ENCODE measurements at places on chromosomes 7 and 10.

- no peak for DNase-seq
Observed at GRCh38 chr7:32941181-32941580, 16.1 kb upstream of the FKBP9 start.

DNA sequence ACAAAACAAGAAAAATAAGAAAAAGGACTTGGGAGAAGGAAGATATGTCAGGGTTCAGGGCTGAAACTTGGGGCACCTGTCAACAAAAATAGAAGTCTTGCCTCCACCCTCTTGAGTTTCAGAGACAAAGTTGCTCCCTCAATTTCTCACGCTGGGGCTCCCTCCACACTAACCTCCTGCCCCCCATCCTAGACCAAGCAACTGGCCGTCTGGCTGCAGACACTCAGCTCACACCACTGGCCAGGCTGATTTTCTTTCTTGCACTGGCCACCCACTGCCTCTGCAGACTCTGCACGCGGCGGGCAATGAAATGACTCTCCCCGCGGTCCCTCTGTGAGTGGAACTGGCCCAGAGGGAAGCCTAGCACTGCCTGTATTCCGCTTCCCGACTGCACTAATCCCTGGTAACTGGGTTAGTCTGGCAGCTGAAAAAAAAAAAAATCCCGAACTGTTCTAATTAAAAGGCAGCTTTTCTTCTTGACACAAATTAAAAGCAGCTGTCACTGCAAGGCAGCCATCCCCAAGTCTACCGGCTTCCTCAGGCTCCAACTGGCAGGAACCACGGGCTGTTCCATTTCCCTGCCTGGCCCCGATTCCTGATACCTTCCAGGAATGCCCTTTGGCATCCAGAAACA is 83.5 kb downstream of the SPDYE5 start:
- peak; percentile 28 for DNase-seq

DNA sequence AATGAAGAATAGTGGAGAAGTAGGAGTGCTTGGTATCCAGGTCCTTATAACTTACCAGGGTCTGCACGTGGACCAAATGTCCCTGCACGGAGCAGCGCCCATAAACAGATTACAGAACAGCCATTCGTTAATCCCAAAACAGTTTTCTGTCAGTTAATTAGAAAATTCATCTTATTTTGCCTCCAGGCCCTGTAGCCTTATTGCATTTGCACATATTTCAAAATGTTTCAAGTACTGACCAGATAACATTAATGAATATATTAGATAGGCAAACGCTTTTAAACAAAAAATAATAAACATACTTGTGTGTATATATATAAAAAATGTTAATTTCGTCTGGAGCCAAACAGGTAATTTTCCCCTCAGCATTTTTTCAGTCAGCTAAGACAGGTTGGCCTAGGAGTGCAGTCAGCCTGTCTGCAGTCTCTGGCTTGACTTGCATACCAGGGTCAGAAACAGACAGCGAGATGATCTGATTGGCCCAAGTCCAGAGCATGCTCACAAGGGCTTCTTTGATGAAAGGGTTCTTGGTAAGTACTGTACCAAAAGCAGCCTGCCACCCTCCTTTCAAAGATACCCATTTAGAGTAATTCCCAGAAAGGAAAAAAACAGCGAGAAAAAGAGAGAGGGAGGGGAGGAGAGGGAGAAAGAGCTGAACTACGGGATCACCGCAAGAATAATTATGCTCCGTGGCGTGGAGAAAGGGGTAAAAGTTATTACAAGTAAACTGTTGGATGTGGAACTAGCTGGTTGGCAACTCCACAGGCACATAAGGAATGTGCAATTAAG is 194.4 kb upstream of the TCF7L2 start:
- no peak for DNase-seq

DNA sequence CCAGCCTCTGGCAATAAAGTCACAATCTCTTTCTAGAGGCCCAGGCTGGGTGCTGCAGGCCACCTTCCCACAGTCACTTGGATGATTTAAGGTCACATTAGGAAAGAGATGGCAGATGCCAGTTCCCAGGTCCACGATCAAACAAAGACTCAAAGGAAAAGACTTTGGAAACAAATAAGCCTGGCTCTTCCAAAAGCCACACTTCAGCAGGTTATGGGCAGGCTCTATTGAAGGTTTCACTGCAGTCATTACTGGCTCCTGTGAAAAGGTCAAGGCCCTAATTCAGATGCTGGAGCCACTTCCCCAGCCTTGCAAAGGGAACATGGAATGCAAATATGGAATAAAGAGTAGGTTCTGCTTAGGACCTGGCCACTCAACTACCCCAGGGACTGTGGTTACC is 104.0 kb upstream of the ZNF32 start:
- DNase-seq, result no peak

- DNase-seq, result no peak
Observed at GRCh38 chr10:61248013-61248412, 205.2 kb downstream of the TMEM26 start.

- no peak for DNase-seq
Observed at GRCh38 chr10:29543715-29544114, 91.1 kb downstream of the SVIL start.

DNA sequence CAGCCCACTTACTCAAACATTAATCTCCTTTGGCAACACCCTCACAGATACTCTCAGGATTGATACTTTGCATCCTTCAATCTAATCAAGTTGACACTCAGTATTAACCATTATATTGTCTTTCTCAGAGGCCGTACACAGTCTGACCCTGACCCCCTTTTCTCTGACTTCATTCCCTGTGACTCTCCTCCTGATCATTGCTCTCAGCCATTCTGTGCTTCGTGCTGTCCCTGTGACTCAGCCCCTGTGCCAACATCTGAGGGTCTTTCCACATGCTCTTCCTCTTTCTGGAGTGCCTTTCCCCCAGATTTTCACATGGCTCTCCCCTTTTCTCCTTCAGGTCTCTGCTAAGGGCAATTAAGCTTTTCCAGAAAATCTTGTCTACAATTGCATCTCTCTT is 289.0 kb upstream of the PHYHIPL start:
- no peak for DNase-seq

- peak; percentile 33 for DNase-seq
Observed at GRCh38 chr7:30559611-30560010, 35.1 kb upstream of the GARS1 start.

DNA sequence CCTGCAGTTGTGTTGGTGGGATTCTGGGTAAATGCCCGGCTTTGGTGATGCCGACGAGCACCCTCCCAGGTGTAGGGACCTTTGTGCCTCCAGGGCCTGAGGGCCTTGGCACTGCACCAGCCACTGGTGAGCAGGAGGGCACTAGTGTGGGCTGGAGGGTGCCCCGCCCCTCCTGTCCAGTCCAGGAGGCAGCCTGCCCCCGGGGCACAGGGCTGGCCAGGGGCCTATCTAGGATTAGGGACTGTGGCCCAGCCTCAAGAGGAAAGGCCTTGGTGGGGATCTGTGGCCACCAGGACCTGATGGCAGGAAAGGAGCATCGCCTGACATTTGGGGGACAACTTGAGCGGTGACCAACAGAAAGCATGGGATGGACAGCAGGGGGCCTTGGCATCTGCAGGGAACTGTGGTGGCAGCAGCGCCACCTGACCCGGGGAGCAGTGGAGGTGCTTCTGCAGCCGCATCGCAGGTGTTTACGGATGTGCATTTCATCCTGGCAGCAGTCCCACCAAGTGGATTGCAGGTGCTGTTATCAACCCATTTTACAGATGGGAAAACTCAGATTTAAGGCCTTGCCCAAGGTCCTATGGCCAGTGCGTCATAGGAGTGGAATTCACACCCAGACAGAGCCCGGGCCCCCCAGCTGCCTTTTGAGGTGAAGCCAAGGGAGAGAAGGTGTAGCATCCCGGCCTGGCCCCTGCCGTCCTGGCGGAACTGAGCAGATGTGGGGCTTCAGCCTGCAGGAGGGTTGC is 11.1 kb downstream of the ZNF316 start:
- DNase-seq, result no peak

- DNase-seq, result no peak
Observed at GRCh38 chr10:33249137-33249536, 85.3 kb downstream of the NRP1 start.

DNA sequence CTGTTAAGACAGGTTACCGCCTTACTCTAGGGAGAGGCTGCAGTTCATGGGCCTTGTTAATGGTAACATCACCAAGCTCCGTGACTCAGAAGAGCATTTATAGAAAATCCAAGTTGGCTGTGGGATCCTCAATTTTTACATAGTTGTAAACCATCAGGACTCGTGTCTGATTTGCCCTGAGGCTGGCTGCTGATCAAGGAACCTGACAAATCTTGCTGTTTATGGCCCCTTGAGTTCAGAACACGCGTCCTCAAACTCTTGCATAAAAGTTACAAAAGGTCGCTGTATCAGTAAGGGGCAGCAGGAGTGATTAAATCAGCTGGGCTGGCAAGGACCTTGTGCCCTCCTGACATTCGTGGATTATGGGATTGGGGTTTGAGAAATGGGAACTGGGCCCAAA is 4.6 kb downstream of the SLC13A4 start:
- DNase-seq, result no peak

DNA sequence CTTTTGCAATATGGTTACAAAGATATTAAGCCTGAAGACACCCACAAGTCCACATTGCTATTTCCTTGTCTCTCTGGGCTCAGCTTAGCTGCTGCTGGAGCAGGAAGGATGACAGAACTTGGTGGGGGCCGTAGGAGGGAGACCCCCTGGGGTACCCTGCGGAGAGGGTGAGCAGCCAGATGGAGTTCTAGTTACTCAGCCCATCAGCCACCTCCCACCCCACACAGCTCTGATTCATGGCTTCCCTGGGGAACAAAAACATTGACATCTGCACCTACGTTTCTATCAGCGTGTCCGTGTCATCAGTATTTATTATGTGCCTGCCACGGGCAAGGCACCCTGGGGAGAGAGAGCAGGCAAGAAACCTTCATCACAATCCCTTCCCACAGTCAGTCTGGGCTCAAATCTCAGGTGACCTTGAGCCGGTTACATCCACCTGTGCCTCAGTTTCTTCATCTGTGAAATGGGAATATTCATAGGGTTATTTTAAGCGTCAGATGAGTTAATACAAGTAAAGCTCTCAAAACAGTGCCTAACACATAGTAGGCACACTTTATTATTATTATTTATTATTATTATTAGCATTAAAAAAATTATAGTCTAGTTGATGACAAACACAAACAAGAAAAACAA is 131.5 kb downstream of the C10orf105 start:
- DNase-seq, result no peak
